ENCODE measurements at places on chromosomes 6 and 20. TPM values are rescaled to one million over a fixed set of nuclear protein-coding genes. Genes with fewer than 3 reads are reported as not detected.

The AVP gene
- total RNA-seq: not detected

The GRM1 gene
- total RNA-seq: not detected

The CLPSL2 gene
- 0.80 TPM for total RNA-seq

The NRSN1 gene
- total RNA-seq: not detected

The OXT gene
- not detected for total RNA-seq

The CUL7 gene
- total RNA-seq: 8.6 TPM

The NKX2-2 gene
- total RNA-seq: not detected

The KIF13A gene
- total RNA-seq: 20.4 TPM

The FNDC11 gene
- 0.14 TPM for total RNA-seq

The FRK gene
- 2.0 TPM for total RNA-seq

The ELOVL2 gene
- 6.1 TPM for total RNA-seq

The CCDC170 gene
- 0.07 TPM for total RNA-seq

The SLC35D3 gene
- 0.07 TPM for total RNA-seq

The EYS gene
- 0.06 TPM for total RNA-seq

The OPRL1 gene
- total RNA-seq: 1.5 TPM

The CABLES2 gene
- 5.7 TPM for total RNA-seq

The FYN gene
- total RNA-seq: 3.9 TPM

The CAPN11 gene
- not detected for total RNA-seq

The IL20RA gene
- 0.07 TPM for total RNA-seq

The SYTL3 gene
- 1.7 TPM for total RNA-seq

The BAK1 gene
- total RNA-seq: 42.9 TPM

The SMPDL3A gene
- total RNA-seq: 3.6 TPM

The LPA gene
- 0.21 TPM for total RNA-seq

The TOX2 gene
- total RNA-seq: 10.4 TPM

The FILIP1 gene
- 0.40 TPM for total RNA-seq

The ABHD16B gene
- total RNA-seq: not detected

The TSHZ2 gene
- not detected for total RNA-seq

The BFSP1 gene
- total RNA-seq: 4.5 TPM

The RRAGD gene
- 3.6 TPM for total RNA-seq

The RSPH4A gene
- 0.14 TPM for total RNA-seq

The PRKN gene
- total RNA-seq: not detected

The RGS17 gene
- total RNA-seq: 7.3 TPM

The LY6G5C gene
- 1.8 TPM for total RNA-seq

The PTGIS gene
- total RNA-seq: 0.02 TPM

The HTR1B gene
- total RNA-seq: 0.32 TPM

The LINC00237 gene
- total RNA-seq: not detected

The HUS1B gene
- total RNA-seq: 0.12 TPM

The RIPOR2 gene
- total RNA-seq: 0.69 TPM

The TAGAP gene
- total RNA-seq: not detected

The MEP1A gene
- not detected for total RNA-seq

The PROKR2 gene
- total RNA-seq: not detected

The TTLL9 gene
- total RNA-seq: not detected

Data from A549 treated with dexamethasone at 1 μM for 4 hours (cell line).